ENCODE measurements at places on chromosomes 6 and 20. TPM values are rescaled to one million over a fixed set of nuclear protein-coding genes. Genes with fewer than 3 reads are reported as not detected.

- DNase-seq = peak; percentile 43
These were observed 3.6 kb upstream of the TOX2 start for GRCh38 chr20:43911066-43911465.

- no peak for DNase-seq
These were observed 45.8 kb upstream of the NNAT start for GRCh38 chr20:37475252-37475651.

DNA sequence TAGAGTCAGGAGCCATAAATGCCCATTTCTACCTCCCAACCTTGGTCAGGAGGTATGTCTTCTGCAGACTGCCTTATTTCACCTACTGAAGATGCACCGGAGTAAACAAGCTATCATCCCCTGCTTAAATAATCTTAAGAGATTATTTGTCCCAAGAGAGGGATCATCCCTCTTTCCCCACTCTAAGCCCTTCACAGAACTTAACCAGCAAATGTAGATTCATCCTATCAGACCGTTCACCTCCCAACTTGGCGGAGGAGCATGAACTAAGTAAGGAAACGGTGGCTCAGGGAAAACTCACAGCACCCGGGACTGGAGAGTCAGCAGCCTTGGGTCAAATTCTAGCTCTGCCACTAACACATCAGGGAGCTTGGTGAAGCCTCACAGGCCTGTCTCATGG, 115.3 kb downstream of the TRERF1 start:
- DNase-seq = no peak

DNA sequence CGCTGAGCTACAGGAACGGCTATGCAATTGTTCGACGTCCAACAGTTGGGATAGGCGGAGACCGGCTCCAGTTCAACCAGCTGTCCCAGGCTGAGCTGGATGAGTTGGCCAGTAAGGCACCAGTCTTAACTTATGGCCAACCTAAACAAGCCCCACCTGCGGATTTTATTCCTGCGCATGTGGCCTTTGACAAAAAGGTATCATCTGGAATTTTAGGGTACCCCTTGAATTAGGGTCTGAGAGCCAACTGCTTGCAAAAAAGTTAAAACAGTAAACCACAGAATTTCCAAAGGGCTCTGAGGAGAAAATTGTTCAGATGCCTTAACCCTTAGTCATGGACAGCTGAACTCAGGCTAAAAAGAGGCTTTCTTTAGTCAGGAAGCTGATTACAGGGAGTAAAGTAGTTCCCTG, 3.8 kb downstream of the EFHC1 start:
- DNase-seq = no peak

C6orf58 gene
- not detected for total RNA-seq

WFDC5 gene
- not detected for total RNA-seq

DNA sequence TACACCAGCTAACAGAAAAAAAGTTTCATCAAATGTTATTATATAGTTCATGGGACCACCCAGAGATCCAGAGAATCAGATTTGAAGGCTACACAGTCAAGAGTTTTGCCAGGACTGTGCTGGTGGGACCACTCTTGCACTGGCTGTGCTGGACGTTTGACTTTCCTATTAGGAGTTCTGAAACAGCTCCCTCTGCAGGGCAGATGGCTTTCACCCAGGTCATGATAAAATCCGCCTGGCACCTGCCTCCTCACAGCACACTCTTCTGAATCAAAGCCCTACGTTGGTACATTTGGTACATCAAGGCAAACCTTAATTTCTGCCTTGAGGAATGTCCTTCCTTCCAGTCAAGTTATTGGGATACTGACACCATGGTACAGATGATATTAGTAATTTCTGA, 302.1 kb downstream of the ZNF217 start:
- DNase-seq = peak; percentile 13

DNA sequence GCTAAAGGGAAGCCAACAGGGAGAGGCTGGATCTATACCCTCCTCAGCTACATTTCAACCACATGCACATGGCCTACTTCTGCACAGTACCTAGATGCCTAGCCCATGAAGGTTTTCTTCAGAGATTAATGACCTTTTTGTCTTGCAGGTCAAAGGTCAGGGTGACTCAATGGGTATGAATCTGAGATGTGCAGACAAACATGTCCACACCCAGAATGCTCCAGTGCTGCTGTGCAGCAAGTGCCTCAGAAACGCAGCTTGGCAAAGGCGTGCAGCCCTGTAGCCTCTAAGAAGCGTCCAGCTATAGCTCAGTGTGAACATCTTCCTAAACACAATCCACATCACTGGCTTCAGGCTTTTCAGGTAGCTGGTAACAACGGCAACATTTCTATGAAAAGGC, 24.4 kb downstream of the MAP1LC3A start:
- DNase-seq = no peak

- no peak for DNase-seq
These were observed 118.7 kb upstream of the MLIP start for GRCh38 chr6:53992522-53992921.

DNA sequence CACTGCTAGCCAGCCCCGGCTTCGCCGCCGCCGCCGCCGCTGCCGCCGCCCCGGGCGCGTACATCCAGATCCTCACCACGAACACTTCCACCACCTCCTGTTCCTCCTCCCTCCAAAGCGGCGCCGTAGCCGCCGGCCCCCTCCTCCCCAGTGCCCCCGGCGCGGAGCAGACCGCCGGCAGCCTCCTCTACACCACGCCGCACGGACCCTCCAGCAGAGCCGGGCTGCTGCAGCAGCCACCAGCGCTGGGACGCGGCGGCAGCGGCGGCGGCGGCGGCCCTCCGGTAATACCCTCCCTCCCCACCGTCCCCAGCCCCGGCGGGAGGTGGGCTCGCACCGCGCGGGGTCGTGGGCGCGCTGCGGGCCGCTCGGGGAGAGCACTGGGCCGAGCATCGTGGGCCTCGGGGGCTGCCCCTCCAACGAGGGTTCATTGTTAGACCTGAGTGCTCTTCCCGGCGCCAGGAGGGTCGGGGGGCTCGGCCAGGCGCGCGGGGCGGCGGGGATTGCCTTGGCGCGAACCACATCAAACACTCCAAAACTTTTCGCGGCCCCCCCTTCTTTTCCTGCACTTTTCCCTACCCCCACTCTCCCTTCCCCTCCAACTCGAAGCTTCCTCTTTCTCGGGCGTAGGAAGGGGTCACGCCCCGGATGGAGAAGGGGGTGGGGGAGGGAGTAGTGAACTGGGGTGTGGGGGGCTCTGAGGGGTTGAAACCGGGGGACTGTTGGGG, 827 bp downstream of the E2F3 start:
- peak; percentile 44 for DNase-seq

DNA sequence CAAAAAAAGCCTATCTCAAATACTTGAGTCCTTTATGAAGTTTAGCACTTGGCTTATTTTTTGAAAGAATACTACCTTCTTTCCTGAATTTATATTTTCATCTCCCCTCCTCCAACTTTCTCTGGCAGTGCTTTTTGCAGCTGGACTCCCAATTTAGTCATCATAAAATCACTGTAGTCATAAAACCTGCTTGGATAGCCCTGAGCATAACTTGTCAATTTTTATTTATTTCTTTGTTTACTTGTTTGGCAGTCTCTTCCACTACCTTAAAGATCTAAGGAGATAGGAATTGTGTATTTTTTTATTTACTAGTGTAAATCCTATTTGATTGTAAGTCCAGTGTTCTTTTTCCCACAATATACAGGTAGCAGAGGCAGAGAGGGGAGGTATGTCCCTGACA, 11.2 kb upstream of the EDN1 start:
- no peak for DNase-seq

DNA sequence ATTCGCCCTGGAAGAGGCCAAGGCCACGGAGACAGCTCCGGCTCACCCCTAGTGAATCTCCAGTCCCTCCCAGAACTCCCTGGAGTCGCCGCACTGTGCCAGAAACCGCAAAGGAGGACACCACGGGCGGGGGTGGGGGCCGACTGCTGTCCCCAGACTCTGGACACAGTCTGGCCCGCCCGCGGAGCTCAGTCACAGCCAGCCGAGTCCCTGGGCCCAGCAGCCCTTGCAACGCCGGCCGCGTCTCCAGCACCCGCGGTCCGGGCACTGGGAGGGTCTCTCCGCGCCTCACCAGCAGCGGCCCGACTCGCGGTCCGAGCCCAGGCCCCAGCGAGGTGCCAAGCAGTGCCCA, 518 bp downstream of the PEX6 start:
- DNase-seq = peak; percentile 30

DNA sequence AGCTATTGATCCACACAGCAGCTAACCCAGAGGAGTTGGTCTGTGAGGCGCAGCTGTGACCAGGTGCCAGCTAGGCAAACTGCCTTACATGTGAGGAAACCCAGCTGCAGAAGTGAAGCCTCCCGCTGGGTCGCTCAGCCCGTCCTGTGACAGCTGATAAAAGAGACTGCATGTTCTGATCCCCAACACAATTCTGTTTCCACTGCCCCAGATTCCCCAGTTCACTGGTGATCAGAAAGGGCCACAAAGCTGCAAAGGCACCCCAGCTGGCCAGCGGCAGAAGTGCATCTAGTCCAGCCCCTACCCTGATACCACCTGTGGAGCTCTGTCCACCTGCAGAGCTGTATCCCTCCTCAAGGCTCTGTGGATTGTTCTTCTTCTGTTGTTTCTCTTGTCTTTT, 64.5 kb downstream of the CTNNBL1 start:
- no peak for DNase-seq

GRCh38 chr6:132253906-132254305, 147.4 kb downstream of the MOXD1 start:
- no peak for DNase-seq

- DNase-seq = no peak
These were observed at the start of gene PDE10A for GRCh38 chr6:165662749-165663376. TSS of gene PDE10A (minus strand) at chr6:165663241. CDS start at chr6:165662811, 430 bp downstream.

DDRGK1 gene
- total RNA-seq = 79.5 TPM

PAK5 gene
- total RNA-seq = not detected

FKBP1A gene
- 237 TPM for total RNA-seq

GRCh38 chr6:22681761-22682160, 112.4 kb downstream of the HDGFL1 start:
- DNase-seq = no peak

GRCh38 chr6:107473660-107474059, 14.3 kb upstream of the PDSS2 start:
- DNase-seq = no peak

- DNase-seq = no peak
These were observed 23.2 kb upstream of the LMBRD1 start for GRCh38 chr6:69820018-69820417.

DNA sequence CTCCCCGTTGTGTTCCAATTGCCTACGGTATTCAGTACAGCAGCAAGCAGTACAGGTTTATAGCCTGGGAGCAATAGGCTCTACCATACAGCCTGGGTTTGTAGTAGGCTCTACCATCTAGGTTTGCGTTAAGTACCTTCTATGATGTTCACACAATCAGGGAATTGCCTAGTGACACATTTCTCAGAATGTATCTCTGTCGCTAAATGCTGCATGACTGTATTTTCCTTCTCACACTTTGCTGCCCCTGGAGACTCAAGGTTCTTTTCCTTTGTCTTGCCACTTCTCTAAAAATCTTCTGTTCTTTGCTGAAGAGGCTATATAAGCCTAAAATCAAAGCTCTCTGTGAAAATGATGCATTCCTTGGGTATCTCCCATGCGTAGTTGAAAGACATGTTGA, 241.9 kb downstream of the CD83 start:
- DNase-seq = no peak

CARMIL1 gene
- total RNA-seq = 3.9 TPM

DNA sequence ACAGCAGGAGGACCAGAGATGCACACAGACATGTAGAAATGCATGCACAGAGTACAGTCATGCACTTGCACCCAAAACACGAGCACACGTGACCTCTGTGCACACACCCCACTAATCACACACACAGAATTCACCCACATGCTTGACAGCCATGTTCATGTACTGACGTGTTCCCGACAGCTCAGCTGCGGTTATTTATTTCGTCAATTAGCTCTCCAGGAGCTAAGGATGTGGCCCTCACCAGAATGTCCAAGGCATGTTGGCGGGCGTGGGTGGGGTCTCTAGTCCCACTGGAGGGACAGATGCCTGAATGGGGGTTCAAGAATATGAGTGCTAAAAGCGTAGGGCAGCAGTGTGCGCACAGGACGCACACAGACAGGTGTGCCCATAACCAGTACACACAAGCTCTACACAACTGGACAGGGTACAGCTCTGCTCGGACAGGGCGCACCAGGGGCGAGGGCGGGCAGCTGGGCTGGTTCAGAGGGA, 571 bp upstream of the PRPF6 start:
- DNase-seq = peak; percentile 59

AVP gene
- not detected for total RNA-seq

DNA sequence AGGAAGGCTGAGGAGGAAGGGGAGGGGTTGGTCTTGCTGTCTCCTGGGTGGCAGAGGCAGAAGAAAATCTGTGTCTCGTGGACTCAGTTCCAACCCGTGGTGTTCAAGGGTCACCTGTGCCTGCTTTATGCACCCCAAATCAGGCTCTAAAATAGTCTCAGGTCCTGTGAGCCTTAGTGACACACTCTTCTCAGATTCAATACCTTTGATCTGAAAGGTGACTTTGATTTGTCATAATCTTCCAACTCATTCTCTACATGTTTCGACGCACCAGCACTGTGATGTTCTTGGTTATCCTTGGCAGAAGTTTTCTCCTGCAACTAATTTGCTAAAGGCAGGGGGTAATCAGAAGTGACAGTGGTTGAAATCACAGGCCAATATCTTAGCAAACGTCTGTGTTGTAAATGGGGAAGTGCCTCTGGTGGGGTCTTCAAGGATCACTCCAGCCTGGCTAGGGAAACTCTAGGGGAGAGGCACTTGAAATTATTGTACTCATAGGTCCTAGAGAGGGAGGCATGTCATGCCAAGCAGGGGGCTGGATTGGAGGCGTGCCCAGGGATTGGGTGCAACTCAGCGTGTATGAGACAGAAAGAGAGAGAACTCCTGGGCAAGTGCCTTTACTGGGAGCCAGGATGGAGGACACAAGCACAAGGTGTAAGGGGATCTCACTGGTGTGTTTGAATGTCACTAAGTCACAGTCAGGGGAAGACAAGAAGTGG, 19.0 kb upstream of the PRND start:
- no peak for DNase-seq

GRCh38 chr20:3784216-3784853, 2.2 kb downstream of the CENPB start:
- DNase-seq = no peak

- DNase-seq = no peak
These were observed 25.9 kb upstream of the TGM2 start for GRCh38 chr20:38190936-38191371.

ZC3H12D gene
- total RNA-seq = 82.7 TPM

TMEM74B gene
- total RNA-seq = 0.17 TPM

- no peak for DNase-seq
These were observed 12.0 kb upstream of the MLIP start for GRCh38 chr6:54099225-54099624.

GRCh38 chr6:34709386-34709785, 12.8 kb upstream of the ILRUN start:
- no peak for DNase-seq

DNA sequence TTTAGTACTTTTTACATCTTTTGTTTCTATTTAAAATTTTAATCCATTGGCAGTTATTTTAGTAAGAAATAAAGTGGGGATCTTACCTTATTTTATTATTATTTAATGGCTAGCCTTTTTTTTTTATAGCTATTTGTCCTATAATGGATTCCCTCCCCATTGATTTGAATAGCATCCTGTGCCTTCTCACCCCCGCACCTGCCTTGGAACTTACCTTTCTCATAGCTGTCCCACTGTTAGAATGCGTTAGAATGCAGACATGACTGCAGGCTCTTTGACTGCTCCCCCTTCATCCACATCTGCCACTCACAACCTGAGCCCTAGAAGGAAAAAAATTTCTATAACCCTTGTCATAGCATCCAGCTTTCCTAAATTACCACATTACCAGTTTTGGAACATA, 9.1 kb downstream of the PKIB start:
- DNase-seq = no peak

GRCh38 chr6:2563635-2564034, 187.1 kb downstream of the MYLK4 start:
- DNase-seq = peak; percentile 33
